ENCODE measurements at places on chromosomes 3 and 15.

- DNase-seq: no peak
Measured at GRCh38 chr3:110234831-110235230, 836.8 kb upstream of the NECTIN3 start.

DNA sequence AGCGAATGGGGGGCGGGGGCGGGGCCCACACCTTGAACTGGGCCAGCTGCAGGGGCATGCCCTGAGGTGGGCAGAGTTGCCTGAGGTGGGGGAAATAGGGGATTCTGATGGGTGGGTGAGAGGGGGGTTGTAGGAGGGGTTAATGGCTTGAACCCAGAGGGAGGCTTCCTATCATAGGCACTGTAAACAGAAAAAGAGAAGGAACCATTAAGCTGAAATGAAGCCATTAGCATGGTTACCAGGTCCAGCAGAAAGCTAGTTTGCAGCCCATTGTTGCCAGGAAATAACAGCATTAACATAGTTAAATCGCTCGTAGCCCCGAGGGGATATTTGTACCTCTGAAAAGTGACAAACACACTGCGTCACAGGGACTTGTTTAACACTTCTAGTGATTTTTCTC is 29.0 kb downstream of the ETV5 start:
- DNase-seq: no peak

- DNase-seq: peak; percentile 38
Measured at GRCh38 chr3:11140030-11140712, 14.1 kb upstream of the HRH1 start.

DNA sequence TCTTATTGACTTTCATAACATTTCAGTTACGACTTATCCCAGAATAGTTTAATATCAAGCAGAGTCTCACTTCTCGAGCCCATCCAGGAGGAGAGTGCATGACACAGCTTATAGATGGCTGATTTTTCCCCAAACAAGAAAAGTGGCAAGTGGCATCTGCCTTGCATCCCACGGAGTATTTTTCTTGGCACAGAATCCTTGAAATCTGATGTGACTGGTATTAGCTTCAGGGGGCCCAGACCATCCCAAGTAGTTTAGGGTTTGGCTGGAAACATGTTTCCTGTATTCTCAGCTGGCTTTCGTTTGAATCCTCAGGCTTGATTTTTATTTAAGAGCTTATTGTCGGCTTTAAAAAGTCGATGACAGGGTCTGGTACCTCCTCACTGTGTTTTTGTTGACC is 20.7 kb upstream of the FBXL22 start:
- no peak for DNase-seq

GRCh38 chr3:122260206-122260605 is 64.8 kb upstream of the CSTA start:
- no peak for DNase-seq

GRCh38 chr3:184295771-184296170 is 3.3 kb upstream of the PSMD2 start:
- no peak for DNase-seq

DNA sequence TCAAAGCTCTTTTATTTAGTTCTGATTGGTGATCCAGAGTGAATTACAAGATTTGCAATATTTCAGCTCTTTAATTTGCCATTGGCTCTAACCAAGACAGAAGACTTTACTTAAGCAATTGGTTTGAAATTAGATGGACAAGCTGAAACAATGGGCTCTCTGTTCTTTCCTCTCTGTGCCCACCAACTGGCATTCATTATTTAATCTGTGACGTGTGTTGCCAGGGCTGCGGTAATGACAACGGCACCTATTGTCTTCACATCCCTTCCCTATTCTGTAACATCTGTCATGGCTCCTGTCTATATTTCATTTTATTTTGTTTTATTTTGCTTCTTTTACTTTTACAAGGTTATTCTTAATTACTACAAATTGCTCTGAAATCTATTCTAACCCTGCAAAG is 33.9 kb downstream of the PLD1 start:
- DNase-seq: no peak

GRCh38 chr15:27175472-27176153 is 204.6 kb downstream of the GABRG3 start:
- no peak for DNase-seq

DNA sequence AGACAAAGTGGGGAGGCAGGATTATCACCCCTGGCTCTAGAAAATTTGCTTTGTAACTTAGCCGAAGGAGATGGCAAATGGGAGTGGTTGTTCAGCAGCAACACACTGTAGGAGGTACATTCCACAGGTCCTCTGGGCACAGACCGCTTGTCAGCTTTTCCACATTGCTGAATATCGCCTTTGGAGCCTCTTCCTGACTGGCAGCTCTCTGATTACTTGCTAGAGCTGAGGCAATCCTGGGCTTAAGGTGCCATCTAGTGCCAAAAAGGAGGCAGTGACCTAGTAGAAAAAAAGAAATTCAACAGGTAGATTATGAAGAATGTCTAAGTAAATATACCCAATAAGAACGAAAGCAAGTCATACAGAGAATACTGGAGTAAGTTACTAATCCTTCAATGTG is 13.1 kb upstream of the SCN5A start:
- DNase-seq: no peak
